ENCODE measurements at places on chromosomes 13 and 19.

GRCh38 chr13:60629158-60629557, 232.1 kb downstream of the TDRD3 start:
- H3K27ac ChIP-seq, result no peak overlapping the region
- no peak overlapping the region for H3K4me3 ChIP-seq
- no peak for DNase-seq
- H3K36me3 ChIP-seq, result no peaks in the 10 kb centered on the region

GRCh38 chr13:99366075-99366987, 59.1 kb upstream of the GPR183 start:
- no peaks in the 10 kb centered on the region for H3K4me1 ChIP-seq
- no peaks in the 10 kb centered on the region for H3K27me3 ChIP-seq
- no peaks in the 10 kb centered on the region for H3K36me3 ChIP-seq
- no peak for DNase-seq
- H3K4me3 ChIP-seq, result no peak overlapping the region
- no peak overlapping the region for H3K27ac ChIP-seq

DNA sequence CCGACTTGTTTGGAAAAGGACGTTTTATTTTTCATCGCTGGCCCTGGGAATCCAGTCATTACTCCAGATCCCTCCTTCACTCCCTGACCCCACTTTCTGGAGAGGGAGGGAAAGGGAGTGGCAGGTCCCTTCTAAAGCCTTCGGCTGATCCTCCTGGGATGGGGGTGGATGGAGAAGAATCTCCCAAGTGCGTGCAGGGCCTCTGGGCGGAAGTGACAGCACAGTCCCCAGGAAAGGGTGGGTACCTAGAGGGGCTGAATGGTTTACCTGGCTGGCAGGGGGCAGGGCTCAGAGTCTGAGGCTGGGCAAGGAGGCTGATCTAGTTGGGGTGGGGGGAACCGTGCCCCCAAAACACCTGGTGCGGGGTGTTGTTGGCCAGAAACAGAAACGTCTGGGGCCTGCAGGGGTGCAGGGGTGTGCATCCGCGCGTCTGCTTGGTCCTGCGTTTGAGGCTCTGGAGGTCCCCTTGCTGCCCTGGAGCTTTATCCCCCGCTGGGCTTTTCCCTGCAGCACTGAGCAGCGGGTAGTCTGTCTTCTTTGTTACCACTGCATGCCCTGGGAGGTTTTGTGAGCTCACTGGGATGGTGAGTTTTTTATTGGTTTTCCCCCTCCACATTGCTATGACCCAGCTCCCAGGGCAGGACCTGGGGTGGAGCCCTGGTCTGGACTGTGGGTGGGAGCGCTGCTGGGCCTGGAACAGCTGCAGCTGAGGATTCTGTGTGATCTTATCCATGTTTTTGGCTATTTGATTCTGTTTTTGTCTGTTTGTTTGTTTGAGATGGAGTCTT, 3.0 kb upstream of the ZNF628 start:
- H3K36me3 ChIP-seq, result no peaks in the 10 kb centered on the region
- DNase-seq, result no peak
- H3K4me3 ChIP-seq, result no peak overlapping the region
- H3K4me1 ChIP-seq, result peaks cover 43% of the 10 kb centered on the region

- H3K27ac ChIP-seq, result no peak overlapping the region
- no peak for DNase-seq
- no peak overlapping the region for H3K4me3 ChIP-seq
- H3K4me1 ChIP-seq, result peaks cover 3% of the 10 kb centered on the region
Measured at GRCh38 chr13:72839831-72840426, 58.0 kb downstream of the PIBF1 start.

- H3K27me3 ChIP-seq, result no peaks in the 10 kb centered on the region
- no peak overlapping the region for H3K4me3 ChIP-seq
- no peak for DNase-seq
- no peak overlapping the region for H3K27ac ChIP-seq
- no peaks in the 10 kb centered on the region for H3K36me3 ChIP-seq
Measured at GRCh38 chr13:21147827-21148226, 28.5 kb downstream of the SKA3 start.

GRCh38 chr19:50998686-50999085, 2.7 kb downstream of the KLK8 start:
- H3K36me3 ChIP-seq, result no peaks in the 10 kb centered on the region
- no peaks in the 10 kb centered on the region for H3K27me3 ChIP-seq
- H3K4me1 ChIP-seq, result peaks cover 13% of the 10 kb centered on the region
- no peak for DNase-seq

DNA sequence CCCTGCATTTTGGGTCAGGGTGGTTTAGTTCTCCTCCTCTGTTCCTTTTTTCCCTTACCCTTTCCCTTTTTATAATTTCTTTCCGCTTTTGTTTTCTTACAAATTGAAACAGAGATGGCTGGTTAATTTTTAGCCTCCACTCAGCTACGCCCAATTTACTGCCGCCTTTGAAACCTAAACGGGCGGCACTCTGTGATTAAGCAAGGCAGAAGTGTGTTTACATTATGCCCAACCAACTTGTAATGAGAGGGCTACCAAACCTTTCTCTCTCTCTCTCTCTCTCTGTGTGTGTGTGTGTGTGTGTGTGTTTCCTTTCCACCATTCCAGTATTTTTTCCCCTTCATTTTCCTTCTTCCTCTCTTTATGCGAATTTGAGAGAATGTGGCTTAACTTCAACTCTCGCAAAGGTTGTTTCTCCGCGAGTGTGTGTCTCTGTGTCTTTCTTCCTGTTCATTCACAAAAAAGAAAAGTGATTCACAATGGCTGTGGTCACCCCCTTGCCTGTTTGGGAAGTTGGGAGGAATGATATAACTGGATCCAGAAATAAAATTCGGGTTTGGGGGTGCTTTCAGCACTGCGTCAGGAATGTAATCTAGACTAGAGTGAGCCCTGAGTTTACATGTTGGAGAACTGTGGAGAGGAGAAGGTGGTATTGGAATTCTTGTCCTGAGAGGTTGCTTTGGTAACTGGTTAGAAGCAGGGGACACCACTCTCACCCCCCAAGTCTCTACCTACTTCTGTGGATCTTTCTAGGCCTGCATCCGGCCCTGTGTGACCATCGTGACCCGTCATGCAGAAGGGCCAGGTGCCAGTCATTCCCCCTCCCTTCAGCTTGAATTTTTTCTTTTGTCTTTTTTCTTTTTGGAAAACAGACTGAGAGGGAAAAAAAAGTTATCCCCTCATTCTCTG, 31.4 kb downstream of the NFIX start:
- H3K36me3 ChIP-seq, result peaks cover 7% of the 10 kb centered on the region
- H3K27me3 ChIP-seq, result no peaks in the 10 kb centered on the region
- no peak overlapping the region for H3K4me3 ChIP-seq
- H3K27ac ChIP-seq, result peak overlapping the region; percentile 76

DNA sequence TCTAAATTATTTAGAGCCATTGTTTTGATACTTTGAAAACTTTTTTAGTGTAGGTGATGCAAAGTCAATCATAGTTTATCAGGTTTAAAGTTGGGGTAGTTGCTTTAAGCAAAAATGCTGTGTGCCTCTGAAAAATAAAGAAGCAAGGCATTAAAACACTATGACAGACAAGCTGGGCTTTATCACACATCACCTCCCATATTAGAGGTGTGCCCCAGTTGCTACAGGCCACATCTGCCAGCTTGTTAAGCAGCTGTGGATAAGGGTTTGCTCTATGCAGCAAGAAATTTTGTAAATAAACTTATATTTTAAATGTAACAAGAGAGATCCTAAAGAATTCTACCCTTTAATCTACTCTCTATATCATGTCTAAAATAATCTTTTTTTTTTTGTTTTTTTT, 255.8 kb downstream of the B3GLCT start:
- H3K27me3 ChIP-seq, result no peaks in the 10 kb centered on the region
- no peak overlapping the region for H3K27ac ChIP-seq
- H3K36me3 ChIP-seq, result no peaks in the 10 kb centered on the region
- no peak overlapping the region for H3K4me3 ChIP-seq
- DNase-seq, result no peak
- no peaks in the 10 kb centered on the region for H3K4me1 ChIP-seq
